ENCODE measurements at places on chromosomes 7 and 10.

DNA sequence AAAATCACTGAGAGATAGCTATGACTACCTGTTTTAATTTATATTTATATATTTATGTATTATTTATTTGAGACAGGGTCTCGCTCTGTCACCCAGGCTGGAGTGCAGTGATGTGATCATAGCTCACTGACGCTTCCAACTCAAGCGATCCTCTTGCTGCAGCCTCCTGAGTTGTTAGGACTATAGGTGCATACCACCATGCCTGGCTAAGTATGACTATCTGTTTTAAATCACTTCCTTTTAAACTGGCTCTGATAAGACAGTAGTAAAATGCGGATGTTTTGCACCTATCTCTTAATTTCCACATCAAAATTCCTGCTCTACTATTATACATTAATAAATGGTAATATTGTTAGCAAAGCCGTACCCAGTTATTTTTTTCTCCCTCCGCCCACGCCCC, 41.8 kb downstream of the DNMBP start:
- no peak overlapping the region for H3K27ac ChIP-seq
- no peaks in the 10 kb centered on the region for H3K4me1 ChIP-seq
- H3K4me3 ChIP-seq, result no peak overlapping the region
- H3K27me3 ChIP-seq, result no peaks in the 10 kb centered on the region
- H3K36me3 ChIP-seq, result peaks cover 9% of the 10 kb centered on the region

GRCh38 chr10:54800741-54801421, at the start of gene PCDH15:
Gene PCDH15 (minus strand): TSS chr10:54801231. CDS start chr10:54664262, 136,969 bp downstream.
- no peaks in the 10 kb centered on the region for H3K27me3 ChIP-seq
- no peaks in the 10 kb centered on the region for H3K4me1 ChIP-seq
- no peak within 1 kb of the TSS for H3K27ac ChIP-seq
- no peak within 1 kb of the TSS for H3K4me3 ChIP-seq

- H3K27ac ChIP-seq, result peak overlapping the region; percentile 50
- H3K4me1 ChIP-seq, result peaks cover 6% of the 10 kb centered on the region
- no peak for DNase-seq
Measured at GRCh38 chr7:115224922-115225321, 303.0 kb downstream of the MDFIC start.

GRCh38 chr7:75958802-75959543, 35.4 kb downstream of the TMEM120A start:
- peaks cover 10% of the 10 kb centered on the region for H3K4me1 ChIP-seq
- no peaks in the 10 kb centered on the region for H3K27me3 ChIP-seq
- H3K4me3 ChIP-seq, result no peak overlapping the region
- H3K36me3 ChIP-seq, result peaks cover 22% of the 10 kb centered on the region

DNA sequence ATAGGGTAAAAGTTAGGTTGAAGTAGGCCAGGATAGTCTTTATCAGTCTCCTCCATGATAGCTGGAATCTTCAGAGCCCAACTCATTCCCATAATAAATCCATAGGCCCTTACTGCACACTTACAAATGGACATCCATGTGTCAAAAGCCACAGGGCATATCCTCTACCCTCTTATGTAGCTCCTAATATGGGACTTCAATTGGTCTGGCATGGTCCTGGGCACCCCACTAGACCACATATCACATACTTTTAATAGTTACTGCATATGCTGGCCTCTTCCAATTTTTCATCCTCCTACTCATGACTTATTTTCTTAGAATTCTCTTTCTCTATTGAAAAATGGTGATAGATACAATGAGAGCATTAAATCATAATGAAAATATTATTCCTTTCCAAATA, 169.3 kb downstream of the MAGI2 start:
- no peak for DNase-seq
- no peaks in the 10 kb centered on the region for H3K4me1 ChIP-seq
- no peaks in the 10 kb centered on the region for H3K36me3 ChIP-seq

DNA sequence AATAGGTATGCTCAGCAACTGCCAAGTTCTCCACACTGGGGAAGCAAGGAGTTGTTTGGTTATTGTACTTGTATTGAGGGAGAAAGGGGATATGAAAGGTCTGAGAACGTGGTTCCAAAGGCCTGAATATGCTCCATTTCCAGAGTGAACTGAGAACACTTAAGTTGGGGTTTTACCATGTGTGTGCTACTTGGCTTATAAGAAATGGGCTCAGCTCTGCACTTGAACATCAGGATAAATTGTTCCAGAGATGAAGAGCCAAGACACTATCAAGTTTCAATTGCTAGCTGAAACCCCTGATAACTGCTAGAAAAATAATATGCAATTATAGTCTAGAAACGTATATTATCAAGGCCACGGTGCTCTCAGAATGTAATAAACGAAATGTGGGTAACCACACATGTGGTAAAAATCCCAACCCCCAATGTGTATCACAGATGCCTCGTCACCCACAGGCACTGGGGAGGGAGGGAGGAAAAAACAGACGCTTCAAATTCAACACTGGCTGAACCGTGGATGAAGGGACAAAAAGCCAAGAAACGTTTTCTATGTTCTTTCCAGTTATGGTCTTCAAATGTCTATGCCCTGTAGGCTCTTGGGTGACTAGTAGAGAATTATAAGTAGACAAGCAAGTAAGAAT, 16.3 kb downstream of the ELMO1 start:
- peak overlapping the region; percentile 13 for H3K27ac ChIP-seq
- DNase-seq, result no peak
- H3K4me1 ChIP-seq, result peaks cover 55% of the 10 kb centered on the region
- H3K4me3 ChIP-seq, result no peak overlapping the region
- H3K27me3 ChIP-seq, result no peaks in the 10 kb centered on the region

DNA sequence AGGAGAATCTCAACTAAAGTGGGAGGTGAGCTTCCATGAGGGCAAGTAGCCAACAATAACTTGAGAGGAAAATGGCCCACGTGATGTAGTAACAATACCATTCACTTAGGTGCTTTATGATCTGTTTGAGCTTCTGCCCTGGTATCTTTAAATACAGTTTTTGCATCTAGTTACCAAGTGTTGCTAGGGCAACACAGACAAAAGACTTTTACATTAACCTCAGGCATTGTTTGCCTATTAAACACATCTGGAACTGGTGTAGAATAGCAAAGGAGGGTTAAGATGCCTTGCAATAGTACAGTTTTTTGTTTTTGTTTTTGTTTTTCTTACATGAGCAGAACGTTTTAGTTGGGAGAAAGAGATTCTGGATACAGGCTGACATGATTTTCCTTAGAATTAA, 97.7 kb upstream of the MTPN start:
- no peaks in the 10 kb centered on the region for H3K4me1 ChIP-seq
- H3K4me3 ChIP-seq, result no peak overlapping the region
- DNase-seq, result no peak
- H3K27me3 ChIP-seq, result no peaks in the 10 kb centered on the region
- no peak overlapping the region for H3K27ac ChIP-seq

Measured in central memory CD8-positive, alpha-beta T cell (primary cell).